ENCODE measurements at places on chromosomes 1 and 21.

DNA sequence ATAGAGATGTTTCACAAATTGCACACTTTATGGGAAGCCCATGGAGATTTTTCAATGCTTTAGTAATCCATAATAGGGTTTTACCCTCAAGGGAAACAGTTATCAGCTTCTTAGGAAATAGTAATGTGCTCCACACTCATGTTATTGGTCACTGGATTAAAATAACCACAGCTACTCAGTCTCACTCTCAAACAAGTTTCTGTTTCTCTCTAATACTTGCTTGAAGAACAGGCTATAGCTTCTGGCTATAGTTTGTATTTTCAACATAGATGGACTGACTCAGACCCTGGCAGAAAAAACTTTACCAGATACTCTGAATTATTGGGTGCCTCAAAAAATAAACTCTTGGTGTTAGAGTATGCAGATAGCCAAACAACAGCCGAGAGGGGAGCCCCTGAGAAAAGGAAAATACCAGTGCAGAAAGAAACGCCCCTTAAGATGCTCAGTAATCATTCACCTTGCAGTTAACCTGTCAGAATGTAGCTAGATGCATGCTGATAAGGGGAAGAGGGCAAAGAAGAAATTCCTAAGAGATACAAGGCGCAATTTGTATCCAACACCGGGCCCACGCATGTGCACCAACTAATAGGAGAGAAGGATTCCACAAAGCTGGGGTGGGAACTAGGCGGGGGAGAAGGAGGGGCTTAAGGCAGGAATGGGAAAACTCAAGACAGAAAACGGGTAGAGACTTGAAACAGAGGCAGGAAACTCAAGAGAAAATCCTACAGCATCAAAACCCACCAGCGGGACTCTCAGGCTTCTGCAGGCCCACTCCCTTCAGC lies 30.4 kb upstream of the PDE4B start:
- no peak for DNase-seq

- no peak for DNase-seq
Measured at GRCh38 chr1:115246526-115246925, 91.5 kb downstream of the NGF start.

- no peak for DNase-seq
Measured at GRCh38 chr1:183778568-183779433, 26.1 kb upstream of the RGL1 start.

DNA sequence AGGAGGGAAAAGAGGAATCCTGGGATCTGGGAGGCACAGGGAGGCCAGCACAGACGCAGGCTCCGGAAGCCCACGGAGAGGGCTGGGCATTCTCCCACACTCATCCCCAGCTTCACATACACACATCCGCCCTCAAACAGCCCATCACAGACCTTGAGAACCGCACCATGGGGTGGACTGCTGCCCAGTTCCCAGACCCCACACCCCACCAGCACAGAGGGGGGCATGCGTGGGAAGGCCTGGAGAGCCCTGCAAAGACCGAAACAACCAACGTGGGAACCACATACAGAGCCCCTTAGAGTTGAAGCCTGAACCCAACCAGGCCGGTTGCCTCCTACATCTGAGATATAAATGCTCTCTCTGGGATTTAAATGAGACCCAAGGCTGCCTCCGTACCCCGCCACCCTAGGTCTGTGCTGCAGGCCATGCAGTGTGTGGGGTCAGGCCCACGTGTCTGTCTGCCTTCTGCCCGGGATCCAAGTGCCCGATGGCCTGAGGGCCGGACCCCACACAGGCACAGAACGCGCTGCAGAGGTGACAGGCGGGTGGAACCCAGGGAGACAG lies 126.2 kb upstream of the COL6A1 start:
- no peak for DNase-seq

DNA sequence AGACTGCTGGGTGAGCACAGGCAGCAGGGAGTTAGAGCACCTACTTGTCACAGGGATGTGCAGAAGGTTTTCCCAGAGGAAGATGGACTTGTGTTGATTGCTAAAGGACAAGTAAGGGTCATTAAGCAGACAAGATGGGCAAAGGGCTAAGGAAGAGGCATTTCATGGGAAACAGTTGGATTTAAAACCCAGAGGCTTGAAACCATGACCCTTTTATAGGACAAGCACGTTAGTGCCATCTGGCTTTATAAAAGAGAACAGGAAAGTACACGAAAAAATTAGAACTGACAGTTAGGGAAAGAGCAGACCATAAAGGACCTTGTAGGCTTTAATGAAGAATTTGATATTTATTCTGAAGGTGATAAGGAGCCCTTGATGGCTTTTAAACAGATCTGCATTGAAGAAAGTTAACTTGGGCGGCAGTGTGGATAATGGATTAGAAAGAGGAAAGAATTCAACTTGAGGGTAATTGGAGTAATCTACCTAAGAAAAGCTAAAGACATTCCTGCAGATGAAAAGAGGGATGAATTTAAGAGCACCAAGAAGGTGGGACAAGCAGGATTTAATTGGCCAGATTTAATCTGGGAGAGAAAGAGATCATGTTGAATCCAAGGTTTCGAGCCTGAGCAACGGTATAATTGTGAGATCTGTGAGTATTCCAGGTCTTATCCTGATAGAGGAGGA lies 68.6 kb downstream of the ZC3H11B start:
- no peak for DNase-seq
